ENCODE measurements at places on chromosomes 6 and 20.

DNA sequence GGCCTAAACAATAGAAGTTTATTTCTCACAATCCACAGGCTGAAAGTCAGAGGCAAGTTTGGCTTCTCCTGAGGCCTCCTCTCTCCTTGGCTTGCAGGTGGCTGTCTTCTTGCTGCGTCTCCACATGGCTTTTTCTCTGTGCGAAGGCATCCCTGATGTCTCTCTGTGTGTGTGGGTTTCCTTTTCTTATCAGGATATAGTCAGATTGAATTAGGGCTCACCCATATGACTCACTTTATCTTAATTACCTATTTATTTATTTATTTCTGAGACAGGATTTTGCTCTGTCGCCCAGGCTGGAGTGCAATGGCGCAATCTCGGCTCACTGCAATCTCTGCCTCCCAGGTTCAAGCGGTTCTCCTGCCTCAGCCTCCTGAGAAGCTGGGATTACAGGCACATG, 30.7 kb downstream of the LINC00237 start:
- no peak for DNase-seq

GRCh38 chr6:13395272-13396237, 67.2 kb upstream of the TBC1D7 start:
- DNase-seq = no peak

DNA sequence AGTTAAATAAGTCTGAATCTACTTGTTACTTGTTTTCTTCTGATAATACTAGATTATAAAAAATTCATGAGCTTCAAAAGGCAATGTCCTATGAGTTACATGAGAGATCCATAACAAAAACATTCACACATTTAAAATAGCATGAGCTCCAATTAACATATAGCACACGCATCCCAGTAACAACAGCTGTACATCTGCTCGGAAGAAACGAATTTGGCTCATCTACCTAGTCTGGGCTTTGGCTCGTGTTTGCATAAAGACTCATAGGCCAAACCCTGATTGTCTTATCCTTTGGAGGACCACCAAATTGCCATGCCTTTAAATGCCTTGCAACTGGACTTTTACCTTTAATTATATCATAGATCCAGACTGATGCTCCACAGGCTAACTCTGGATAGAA, 259.7 kb upstream of the CHD6 start:
- no peak for DNase-seq

DNA sequence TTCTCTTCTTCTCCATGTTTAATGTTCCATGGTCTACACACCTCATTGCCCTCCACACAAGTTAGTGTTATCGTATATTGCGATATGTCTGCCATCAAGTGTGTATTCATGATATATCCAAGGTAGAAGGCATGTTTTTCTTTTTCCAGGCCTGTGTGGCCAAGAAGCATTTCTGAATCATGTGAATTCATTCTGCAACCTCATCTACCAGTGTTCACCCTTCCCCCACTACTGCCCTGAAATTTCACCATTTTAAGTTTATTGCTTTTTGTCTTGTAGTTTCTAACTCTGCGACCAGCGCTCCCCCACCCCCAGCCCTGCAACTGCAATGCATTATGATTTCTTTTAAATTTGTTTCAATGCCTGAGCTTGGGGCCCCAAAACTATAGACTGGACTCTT, 618.0 kb upstream of the FLRT3 start:
- no peak for DNase-seq

- DNase-seq = no peak
These were observed 27.1 kb downstream of the SMOC2 start for GRCh38 chr6:168468045-168468444.

DNA sequence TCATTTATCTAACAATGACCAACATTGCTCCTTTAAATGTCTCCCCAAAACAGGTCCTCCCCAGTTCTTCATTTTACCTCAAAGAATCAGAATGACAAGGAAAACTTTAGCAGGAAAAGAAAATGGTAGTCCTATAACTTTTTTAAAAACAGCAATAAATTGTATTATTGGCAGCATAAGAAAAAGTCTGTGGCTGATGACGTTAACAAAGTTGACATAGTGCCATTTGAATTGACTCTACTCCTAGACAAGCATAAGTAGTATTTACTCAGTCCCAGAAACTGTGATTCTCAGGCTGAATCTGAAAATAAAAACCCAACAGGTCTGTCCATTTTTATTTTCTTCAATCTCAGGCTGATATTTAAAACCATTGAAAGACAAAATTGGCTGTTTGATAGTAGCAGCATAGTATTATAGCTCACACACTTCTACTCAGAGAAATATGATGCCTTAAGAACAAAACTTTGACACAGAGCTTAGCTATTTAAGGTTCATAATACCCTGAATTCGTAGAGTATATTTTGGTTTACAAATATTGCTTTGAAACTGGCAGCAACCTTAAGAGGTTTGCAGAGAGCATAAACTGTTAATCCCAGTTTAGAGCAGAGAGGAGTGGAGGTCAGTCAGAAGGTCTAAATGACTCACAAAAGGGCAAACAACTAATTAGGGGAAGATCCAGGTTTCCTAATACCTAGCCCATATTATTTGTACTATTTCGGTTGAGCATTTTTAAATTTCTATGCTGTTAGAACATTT, 35.0 kb upstream of the TENT5A start:
- DNase-seq = no peak

DNA sequence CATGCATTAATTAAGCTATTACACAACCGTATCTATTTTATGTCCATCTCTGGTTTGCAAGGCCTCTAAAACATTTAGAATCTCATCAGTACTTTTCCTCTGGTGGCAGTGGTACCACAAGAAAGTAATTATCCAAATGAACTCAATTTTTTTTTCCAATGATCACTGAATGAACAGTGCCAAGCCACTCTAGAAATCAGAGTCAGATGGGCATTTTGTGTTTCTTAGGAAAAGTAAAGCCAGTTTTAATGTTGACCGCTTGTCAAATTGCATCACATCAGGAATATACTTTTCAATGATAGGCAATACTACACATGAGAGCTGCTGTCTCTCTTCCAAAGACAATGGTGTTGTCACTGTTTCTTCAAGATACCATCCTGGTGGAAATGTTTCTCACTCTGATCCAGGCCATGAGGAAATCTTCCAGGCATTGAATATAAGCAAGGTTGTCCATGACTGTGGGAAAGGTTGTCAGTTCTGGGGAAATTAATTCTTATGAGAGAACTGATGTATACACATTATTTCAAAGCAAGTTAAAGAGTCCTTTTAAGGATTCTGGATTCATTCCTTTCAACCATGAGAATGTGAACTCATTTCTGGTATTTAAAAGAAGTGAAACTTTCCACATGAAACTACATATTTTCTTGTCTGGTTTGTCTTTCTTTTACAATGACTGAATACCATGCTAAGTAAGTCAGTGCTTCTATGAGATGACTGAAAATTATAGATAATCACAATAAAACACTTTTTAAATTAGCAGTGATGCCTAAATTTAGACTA, 108.8 kb upstream of the TCF21 start:
- no peak for DNase-seq

GRCh38 chr20:50887576-50887975, 43.7 kb downstream of the ADNP start:
- DNase-seq = no peak

DNA sequence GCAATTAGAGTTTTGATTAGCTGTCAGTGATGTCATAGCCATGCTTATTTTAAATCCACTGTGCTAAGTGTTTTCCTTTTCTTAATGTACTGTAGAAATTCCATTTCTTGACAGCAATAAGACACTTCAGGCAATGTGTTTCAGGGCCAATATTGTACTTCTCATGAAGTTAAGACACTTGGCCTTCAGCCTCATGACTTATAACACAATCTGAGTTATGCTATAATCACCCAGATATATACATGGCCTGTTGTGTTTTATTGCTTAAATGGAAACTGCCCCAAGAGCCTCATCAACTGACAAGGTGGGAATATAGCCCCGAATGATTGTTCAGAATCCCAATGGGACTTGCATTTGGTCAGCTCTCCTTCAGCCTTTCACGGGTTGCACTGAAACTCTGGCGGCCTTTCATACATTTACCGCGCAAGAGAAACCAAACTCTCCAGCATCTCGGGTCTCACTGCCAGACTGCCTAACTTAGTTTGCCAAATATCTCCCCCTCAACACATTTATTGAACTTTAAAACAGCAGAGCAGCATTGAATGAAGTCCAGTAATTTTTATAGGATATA, 44.2 kb upstream of the TBX18 start:
- no peak for DNase-seq

- no peak for DNase-seq
These were observed 75.4 kb downstream of the PERP start for GRCh38 chr6:138031850-138032249.

DNA sequence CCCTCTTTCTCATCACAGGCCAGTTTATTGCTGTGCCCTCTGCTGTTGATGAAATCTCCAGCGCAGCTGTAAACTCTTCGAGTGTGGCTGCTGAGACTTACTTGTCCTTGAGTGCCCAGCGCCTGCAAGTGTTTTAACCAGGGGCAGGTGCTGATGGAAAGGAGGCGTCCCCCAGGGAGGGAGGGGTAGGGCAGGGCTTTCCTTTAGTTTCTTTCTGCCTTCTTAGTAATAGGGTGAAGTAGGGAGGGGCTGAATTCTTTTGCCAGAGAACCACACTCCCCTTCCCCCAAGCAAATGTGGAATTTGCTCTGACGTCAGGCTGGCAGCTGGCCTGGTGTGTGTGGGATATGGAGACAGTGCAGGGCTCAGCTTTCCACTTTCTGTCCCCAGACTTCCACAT, 61.2 kb downstream of the IGF2R start:
- DNase-seq = no peak

DNA sequence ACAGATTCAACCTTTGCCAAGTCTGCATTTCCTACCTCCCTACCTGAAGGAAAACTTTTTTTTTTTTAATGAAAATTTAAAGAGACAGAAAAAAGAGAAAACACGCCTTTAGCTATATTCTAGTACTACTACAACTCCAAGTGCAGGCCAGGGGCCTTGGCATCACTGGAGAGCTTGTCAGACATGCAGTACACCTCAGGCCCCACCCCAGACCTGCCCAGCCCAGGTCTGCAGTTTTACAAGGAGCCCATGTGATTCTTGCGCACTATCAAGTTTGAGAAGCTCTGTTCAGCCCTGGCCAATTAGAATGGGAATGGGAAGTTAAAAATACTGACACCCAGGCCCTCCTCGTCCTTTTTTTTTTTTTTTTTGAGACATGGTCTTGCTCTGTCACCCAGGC, 85.0 kb downstream of the NFATC2 start:
- no peak for DNase-seq

- no peak for DNase-seq
These were observed 24.6 kb downstream of the HBS1L start for GRCh38 chr6:135030056-135030473.

DNA sequence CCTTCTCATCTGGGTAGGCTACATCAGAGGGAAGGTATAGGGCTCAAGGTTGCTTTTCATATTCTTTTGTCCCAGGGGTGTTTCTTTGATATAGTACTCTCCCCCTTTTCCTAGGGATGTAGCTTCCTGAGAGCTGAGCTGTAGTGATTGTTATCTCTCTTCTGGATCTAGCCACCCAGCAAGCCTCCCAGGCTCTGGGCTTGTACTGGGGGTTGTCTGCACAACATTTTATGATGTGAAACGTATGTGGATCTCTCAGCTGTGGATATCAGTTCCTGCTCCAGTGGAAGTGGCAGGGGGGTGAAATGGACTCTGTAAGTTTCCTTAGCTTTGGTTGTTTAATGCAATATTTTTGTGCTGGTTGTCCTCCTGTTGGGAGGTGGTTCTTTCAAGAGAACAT, 437.3 kb upstream of the SYNCRIP start:
- DNase-seq = no peak

DNA sequence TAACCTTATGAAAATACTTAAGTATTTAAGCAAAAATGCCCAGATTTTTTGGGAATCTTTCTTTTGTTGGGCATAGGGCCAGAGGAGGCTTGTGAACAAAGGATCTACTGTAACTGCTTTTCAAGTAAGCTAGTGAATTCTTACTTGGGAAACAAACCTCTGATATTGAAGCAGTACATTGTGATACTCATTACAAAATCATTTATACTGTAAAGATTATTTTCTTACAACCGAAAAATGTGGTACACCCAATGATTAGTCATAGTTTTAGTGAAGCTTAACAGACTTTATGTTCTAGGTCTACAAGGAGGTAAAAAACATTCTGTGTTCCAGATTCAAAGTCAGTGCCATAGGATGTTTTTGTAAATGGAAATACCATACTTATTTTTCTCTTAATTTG, 272.9 kb upstream of the KCNQ5 start:
- DNase-seq = no peak

- no peak for DNase-seq
These were observed 341.3 kb upstream of the PRDM1 start for GRCh38 chr6:105744815-105745214.

DNA sequence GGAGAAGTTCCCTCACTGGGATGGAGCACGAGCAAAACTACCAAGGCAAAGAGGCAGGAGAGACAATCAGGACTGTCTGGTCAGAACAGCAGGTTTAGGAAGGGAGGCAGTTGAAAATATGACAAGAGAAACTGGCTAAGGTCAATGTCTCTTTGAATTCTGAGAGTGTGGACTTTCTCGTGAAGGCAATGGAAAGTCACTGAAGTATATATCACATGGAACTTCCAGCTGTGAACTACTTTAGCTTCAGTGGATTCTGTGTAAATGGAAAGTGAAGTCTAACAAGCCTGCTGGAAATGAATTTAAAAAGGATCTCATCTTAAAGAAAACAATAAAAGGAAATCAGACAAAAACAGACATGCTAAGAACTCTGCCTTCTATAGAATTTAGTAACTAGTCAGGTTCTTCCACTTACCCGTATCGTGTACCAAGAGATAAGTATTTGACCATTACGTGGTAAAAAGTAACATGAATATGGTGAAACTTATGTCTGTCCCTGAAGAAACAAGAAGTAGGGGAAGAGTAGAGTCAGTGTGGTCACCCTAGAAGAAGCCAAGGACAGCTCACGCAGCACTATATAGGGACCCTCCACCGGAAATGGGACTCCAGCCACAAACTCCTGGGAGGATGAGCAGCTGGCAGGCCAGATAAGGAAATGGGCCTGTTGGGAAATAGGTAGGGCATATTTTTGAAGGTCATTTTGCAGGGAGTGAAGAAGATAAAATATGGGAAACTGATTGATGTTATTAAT, 123.4 kb downstream of the MAP7 start:
- DNase-seq = no peak

GRCh38 chr6:27531772-27532459, 59.0 kb upstream of the ZNF184 start:
- DNase-seq = no peak

DNA sequence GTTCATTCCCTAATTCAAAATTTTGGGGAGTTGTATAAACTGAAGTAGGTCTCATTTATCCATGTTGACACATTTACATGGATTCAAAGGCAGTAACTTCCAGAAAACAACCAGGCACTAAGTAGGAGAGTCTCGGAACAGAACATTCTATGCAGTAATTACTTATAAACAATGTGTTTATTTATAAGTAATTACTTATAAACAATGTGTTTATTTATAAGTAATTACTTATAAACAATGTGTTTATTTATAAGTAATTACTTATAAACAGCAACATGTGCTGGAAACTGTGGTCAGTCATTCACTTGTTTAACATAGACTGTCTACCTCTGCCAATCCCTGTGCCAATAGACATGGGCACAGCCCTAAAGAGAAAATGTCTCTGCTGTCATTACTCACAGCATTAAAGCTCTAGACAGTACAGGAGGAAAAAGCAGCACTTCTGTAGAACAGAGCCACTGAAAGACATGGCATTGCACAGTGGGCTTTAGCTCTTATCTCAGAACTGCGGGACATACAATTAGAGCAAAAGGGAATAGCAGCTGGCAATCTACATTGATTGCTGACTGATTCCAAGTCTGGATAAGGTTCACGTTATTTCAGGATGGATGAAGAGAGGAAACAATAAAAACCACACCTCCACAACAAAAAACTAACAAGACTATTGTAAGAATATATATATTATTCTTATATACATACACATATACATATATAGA, 188.2 kb downstream of the WDR27 start:
- no peak for DNase-seq

GRCh38 chr6:44867571-44868334, 460.4 kb upstream of the RUNX2 start:
- no peak for DNase-seq

Data from activated CD4-positive, CD25-positive, alpha-beta regulatory T cell treated with anti-CD3 and anti-CD28 coated beads, Interleukin-2, amount 50 U/mL, for 72 hours (primary cell).